Central memory CD4-positive, alpha-beta T cell (primary cell): ENCODE measurements at places on chromosomes 4 and X.

DNA sequence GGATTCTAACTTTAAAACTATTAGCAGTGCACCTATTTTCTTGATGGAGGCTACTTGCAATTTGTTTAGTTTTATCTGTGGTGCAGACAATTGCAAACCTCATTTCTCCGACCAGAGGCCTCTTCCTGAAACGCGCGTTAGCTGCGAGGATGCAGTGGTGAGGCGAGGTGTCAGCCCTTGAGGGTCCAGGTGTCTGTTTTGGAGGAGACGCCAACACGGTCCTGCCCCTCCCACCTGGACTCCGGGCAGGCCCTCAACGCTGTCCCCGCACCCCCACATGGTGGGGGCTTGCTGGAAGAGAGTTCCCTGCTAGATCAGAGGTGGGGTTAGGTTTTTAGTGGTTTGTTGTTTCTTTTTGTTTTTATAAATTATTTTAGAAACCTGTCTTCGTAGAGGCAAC lies 34.4 kb downstream of the PCGF3 start:
- no peak for DNase-seq

- DNase-seq: no peak
Measured at GRCh38 chr4:24560868-24561368, 23.4 kb downstream of the DHX15 start.

DNA sequence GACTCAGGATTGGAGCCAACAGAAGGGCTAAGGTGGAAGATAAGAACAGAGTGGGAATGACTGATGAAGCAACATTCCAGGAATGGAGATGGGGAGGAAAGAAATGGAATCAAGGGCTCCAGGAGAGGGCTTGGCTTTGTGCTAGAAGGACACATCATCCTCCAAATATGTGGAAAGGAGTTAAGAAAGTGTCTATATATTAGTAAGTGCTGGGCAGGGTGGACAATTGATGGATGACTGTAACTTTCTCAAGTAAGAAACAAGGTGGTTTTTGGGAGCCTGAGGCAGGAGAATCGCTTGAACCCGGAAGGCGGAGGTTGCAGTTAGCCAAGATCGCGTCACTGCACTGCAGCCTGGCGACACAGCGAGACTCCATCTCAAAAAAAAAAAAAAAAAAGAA lies 71.6 kb upstream of the NFKB1 start:
- DNase-seq: no peak

GRCh38 chrX:86507331-86507730 lies 359.1 kb downstream of the DACH2 start:
- no peak for DNase-seq

GRCh38 chr4:114272226-114272625 lies 292.8 kb upstream of the ARSJ start:
- no peak for DNase-seq

DNA sequence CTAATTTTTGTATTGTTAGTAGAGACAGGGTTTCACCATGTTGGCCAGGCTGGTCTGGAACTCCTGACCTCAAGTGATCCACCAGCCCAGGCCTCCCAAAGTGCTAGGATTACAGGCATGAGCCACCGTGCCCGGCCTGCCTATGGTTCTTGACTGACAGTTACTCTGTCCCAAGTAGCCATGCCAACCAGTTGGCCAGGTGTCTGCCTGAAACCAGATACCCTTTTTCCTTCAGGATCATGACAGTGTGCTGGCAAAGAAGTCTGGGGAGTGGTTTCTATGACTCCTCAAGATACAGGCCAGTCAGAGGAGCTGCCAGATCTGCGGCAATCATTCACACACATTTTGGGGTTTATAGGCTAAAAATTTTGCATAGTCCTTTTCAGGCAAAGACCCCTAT lies 1.7 kb upstream of the LAS1L start:
- no peak for DNase-seq
